ENCODE measurements at places on chromosomes 1 and 21.

- no peak for DNase-seq
Measured at GRCh38 chr21:42983103-42983502, 8.7 kb downstream of the PKNOX1 start.

DNA sequence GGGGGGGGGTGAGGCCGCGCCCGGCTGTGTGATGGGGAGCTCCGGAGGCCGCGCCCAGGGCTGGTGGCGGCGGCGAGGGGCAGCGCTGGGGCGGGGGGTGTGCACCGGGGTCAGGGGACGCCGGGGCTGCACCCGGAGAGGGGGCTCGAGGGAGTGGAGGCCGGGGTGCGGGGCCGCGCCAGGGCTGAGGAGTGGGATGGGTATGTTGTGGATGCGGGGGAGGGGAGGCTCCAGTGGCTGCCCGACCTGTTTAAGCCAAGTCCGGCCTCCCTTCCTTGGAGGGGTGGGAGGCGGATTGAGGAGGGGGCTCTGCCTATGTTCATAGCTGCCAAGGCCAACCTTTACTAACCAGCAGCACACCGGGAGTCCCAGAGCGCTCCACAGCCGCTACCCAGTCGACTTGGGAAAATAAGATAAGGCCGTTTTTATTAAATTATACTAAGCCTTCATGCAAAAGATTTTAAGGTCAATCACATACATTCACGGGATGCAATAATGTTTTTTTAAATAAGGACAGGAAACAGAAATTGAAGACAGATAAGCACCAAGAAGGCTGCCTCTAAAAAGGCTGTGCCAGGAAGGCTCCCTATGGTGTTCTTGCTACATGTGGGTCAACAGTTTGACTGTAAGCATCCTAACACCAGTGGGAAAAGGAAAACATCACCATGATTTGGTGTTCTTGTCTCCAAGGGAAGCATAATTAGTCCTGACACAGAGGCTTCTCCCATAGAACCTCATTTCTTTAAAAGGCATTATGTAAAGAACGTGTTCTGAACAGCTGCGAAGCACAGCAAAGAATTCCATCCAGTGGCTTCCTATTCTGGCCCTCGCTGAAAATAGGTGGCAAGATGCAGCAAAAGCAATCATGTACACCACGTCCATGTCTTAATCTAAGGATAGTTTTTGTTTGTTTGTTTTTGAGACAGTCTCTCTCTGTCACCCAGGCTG lies 626 bp upstream of the HLCS start:
- DNase-seq, result no peak

DNA sequence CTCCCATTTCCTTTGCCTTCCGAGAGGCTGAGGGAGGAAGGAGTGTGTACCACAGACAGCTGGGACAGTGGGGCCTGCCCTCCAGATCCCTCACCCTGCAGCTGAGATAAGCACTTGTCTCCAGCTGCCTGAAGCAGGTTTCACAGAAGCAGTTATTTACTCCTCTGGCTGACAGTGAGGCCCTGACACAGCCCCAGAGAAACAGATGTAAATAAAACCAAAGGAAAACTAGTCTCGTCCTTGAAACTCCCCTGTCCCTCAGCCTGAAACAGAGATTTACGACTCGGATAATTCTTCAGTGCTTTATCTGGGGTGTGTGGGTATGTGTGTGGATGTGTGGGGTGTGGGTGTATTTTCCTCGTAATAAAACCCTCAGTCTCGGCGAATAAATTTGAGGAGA lies 181.1 kb downstream of the IGSF21 start:
- DNase-seq, result no peak

DNA sequence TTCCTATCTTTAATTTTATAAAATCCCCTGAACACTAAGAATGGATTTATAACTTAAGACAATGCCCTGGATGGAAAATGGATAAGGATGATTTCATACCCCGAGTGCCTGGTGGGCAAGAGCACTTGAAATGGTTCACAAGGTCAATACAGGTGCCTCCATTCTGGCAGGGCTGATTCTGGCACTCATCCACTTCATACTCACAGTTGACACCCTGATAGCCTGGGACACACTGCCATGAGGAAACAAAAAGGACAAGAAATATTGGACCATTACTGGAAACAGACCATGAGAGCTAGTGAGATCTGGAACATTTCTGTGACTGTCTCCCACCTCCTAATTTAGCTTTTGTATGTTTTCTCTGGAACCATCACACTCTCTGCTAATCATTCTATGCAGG lies 39.1 kb upstream of the ADAM30 start:
- no peak for DNase-seq

DNA sequence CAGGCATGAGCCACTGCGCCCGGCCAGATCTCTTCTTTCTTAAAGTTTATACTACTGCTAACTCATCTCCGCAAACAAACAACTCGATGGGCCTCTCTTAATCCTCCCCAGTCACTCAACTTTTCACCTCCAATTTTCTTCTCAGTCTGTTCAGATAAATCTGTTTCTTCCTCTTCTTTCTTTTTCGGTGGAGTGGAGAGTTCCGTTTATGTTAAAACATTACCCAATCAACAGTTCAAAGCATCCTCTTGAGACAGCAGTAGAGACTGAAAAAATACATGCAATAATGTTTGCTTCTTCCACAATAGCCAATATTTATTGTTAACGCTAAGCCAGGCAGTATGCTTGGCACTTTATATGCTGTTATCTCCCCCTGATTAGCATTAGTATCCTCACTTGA lies 1.4 kb upstream of the ANKRD13C start:
- DNase-seq, result no peak
